ENCODE measurements at places on chromosomes 5 and 9. TPM values are rescaled to one million over a fixed set of nuclear protein-coding genes. Genes with fewer than 3 reads are reported as not detected.

The CDH9 gene
- not detected for total RNA-seq

The PLAC8L1 gene
- not detected for total RNA-seq

The UBE2D2 gene
- 49.1 TPM for total RNA-seq

The ECSCR gene
- total RNA-seq = not detected

The TEX48 gene
- not detected for total RNA-seq

The LECT2 gene
- total RNA-seq = not detected

The MRPS2 gene
- total RNA-seq = 11.6 TPM

The GRIA1 gene
- 1.8 TPM for total RNA-seq

The C5orf52 gene
- total RNA-seq = not detected

The HSDL2 gene
- total RNA-seq = 39.3 TPM

The EDIL3 gene
- 9.2 TPM for total RNA-seq

The RANBP6 gene
- total RNA-seq = 24.9 TPM

The TLX3 gene
- not detected for total RNA-seq

The IL13 gene
- total RNA-seq = not detected

The BARX1 gene
- not detected for total RNA-seq

The ADAMTSL1 gene
- total RNA-seq = 27.9 TPM

The TXNDC8 gene
- total RNA-seq = not detected

The FBXL7 gene
- 3.3 TPM for total RNA-seq

The PCDHB11 gene
- 0.77 TPM for total RNA-seq

The WHRN gene
- 0.51 TPM for total RNA-seq

The CATSPER3 gene
- under 0.01 TPM for total RNA-seq

The PRR7 gene
- 2.1 TPM for total RNA-seq

The GLIPR2 gene
- total RNA-seq = 47.8 TPM

The IFNA13 gene
- not detected for total RNA-seq

The INSL6 gene
- not detected for total RNA-seq

The NR6A1 gene
- 0.26 TPM for total RNA-seq

The FAM153A gene
- total RNA-seq = not detected

The CCDC152 gene
- total RNA-seq = 1.5 TPM
